ENCODE measurements at places on chromosomes 6 and 20.

DNA sequence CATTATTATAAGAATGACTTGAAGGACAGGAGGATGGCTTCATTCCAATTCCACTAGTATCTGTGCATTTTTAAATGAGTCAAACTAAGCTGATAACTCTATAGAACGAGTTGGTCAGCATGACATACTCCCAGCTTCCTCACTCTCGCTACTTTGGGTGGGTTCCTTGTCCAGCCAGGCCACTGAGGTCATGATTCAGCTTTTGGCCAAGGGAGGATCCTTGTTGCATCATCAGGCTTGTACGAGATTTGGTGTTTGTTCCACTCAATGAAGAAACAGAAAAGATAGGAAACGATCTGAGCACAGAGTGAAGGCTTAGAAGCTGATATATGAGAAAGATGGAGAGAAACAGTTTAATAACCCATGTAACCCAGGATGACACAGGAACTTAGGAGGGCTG lies 19.8 kb downstream of the NEDD9 start:
- DNase-seq = no peak

DNA sequence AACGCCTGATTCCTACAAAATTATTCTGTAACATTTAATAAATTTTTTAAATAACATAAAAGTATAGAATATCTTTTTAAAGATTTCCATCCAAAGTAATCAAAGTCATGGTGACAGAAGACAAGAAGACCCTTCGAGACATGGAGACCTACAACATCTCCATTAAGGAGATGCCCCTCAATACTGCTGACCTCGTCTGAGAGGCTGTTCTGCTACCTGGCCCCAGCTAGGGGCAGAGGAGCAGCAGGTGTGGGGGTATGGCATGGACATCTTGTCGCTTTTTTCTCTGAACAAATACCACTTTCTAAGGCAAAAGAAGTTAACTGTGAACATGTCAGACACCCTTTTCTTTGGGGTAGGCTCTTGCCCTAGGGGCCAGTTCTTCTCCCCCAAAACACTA lies 44.1 kb downstream of the BLOC1S5 start:
- DNase-seq = no peak

- no peak for DNase-seq
Measured at GRCh38 chr20:57282670-57283361, 16.4 kb upstream of the BMP7 start.

GRCh38 chr6:41560431-41561192 lies 14.4 kb downstream of the FOXP4 start:
- peak; percentile 72 for DNase-seq

DNA sequence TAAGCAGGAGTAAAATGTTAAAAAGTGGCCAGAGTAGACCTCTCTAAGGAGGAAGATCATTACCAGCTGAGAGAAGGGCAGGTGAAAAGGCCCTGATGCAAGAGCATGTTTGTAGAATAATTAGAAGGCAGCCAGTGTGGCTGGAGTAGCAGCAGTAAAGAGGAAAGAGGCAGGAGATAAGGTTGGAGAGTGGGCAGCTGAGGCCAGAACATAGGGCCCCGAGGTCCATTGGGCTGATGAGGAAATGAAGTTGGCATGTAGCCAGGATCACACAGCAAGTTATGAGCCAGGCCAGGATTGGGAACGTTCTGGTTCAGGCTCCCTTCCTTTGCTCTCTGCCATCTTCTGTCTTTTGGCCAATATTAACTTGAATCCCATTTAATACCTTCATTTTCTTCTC lies 51.6 kb downstream of the RALY start:
- no peak for DNase-seq

- no peak for DNase-seq
Measured at GRCh38 chr6:41963371-41963770, 21.8 kb upstream of the CCND3 start.

- DNase-seq = no peak
Measured at GRCh38 chr6:54813892-54814291, 32.7 kb upstream of the FAM83B start.

GRCh38 chr20:9108260-9108659 lies 39.4 kb downstream of the PLCB4 start:
- DNase-seq = no peak

DNA sequence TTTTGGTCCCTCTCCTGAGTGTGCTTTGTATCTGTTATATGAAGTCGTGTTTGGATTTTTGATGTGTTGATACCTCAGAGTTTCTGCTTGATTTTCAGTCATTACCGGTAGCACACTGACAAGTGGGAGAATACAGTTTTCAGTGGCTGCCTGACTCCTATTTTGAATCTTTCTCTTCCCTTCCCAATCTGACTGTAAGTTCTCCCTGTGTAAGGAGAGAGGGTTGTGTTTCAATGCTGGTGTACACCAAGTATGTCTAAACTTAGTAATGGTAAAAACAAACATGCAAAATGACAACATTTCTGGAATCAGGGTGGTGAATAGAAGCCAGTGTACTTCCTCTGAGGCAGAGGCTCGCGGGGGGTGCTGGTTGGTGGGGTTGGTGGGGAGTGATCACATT lies 103.4 kb downstream of the HIVEP1 start:
- no peak for DNase-seq

DNA sequence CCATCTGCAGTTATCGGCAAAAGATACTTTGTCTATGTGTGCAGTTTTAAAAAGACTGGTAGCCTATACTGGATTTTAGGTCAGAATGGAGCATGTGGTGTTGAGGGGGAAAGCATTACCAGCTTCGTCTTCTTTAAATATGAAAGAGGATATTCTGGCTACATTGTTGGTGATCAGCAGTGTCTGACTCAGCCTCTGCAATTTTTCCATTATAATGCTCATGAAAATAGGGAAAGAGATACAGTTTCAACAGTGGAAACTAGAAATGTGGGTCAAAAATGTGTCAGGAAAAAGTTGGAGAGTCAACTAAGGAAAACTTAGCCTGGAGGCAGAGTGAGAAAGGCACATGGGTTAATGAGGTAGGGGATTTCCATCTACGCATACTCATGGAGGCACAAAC lies 45.2 kb downstream of the HDGFL1 start:
- no peak for DNase-seq

- DNase-seq = no peak
Measured at GRCh38 chr20:44850272-44850671, 35.2 kb upstream of the YWHAB start.
